ENCODE measurements at places on chromosomes 4 and X. TPM values are rescaled to one million over a fixed set of nuclear protein-coding genes. Genes with fewer than 3 reads are reported as not detected.

PPP1R3F gene
- total RNA-seq, result 10.8 TPM

FAT4 gene
- 0.18 TPM for total RNA-seq

FMR1NB gene
- total RNA-seq, result not detected

MAGEA12 gene
- not detected for total RNA-seq

SMIM20 gene
- total RNA-seq, result 11.0 TPM

SPACA5B gene
- total RNA-seq, result not detected

- no peak for DNase-seq
- no peak overlapping the region for H3K4me3 ChIP-seq
- no peaks in the 10 kb centered on the region for H3K4me1 ChIP-seq
- no peaks in the 10 kb centered on the region for H3K27me3 ChIP-seq
- H3K36me3 ChIP-seq, result no peaks in the 10 kb centered on the region
Observed at GRCh38 chr4:79759793-79760192, 313.2 kb downstream of the ANTXR2 start.

GRCh38 chrX:13689741-13690211 is 848 bp downstream of the RAB9A start:
- peaks cover 28% of the 10 kb centered on the region for H3K4me1 ChIP-seq
- peak overlapping the region; percentile 89 for H3K4me3 ChIP-seq
- peak overlapping the region; percentile 88 for H3K27ac ChIP-seq
- H3K27me3 ChIP-seq, result no peaks in the 10 kb centered on the region
- no peaks in the 10 kb centered on the region for H3K36me3 ChIP-seq
- DNase-seq, result no peak

- no peak for DNase-seq
- H3K4me3 ChIP-seq, result no peak overlapping the region
- H3K4me1 ChIP-seq, result no peaks in the 10 kb centered on the region
- no peak overlapping the region for H3K27ac ChIP-seq
- H3K27me3 ChIP-seq, result no peaks in the 10 kb centered on the region
Observed at GRCh38 chr4:186516287-186516686, 39.1 kb downstream of the MTNR1A start.

DNA sequence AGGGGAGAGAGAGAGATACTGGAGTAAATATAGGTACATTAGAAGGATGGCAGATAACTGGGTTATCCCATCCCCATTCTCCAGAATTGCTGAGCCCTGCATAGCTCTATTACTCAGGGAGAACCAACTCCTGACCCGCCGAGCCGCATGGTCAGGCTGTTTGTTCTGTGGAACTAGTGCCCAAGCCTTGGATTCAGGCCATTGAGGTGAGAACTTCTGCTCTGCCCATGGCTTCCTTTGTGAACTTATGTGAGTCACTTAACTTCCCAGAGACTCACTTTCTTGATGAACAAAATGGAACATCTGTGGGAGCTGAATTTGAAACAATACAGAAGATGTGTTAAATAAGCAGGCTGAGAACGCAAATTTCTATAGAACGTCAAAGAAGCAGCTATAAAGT is 54.2 kb downstream of the SPATA18 start:
- peaks cover 9% of the 10 kb centered on the region for H3K27me3 ChIP-seq
- no peak for DNase-seq
- H3K4me3 ChIP-seq, result no peak overlapping the region
- H3K27ac ChIP-seq, result no peak overlapping the region
- no peaks in the 10 kb centered on the region for H3K4me1 ChIP-seq
- H3K36me3 ChIP-seq, result no peaks in the 10 kb centered on the region

- DNase-seq, result no peak
- no peaks in the 10 kb centered on the region for H3K36me3 ChIP-seq
- H3K27me3 ChIP-seq, result no peaks in the 10 kb centered on the region
- H3K4me1 ChIP-seq, result no peaks in the 10 kb centered on the region
- H3K27ac ChIP-seq, result no peak overlapping the region
- H3K4me3 ChIP-seq, result no peak overlapping the region
Observed at GRCh38 chr4:125849869-125850268, 535.1 kb downstream of the FAT4 start.

- H3K4me3 ChIP-seq, result no peak overlapping the region
- H3K36me3 ChIP-seq, result peaks cover 3% of the 10 kb centered on the region
- H3K27ac ChIP-seq, result no peak overlapping the region
- H3K4me1 ChIP-seq, result no peaks in the 10 kb centered on the region
- peaks cover 5% of the 10 kb centered on the region for H3K27me3 ChIP-seq
- no peak for DNase-seq
Observed at GRCh38 chrX:418927-419729, 32.4 kb upstream of the PPP2R3B start.

DNA sequence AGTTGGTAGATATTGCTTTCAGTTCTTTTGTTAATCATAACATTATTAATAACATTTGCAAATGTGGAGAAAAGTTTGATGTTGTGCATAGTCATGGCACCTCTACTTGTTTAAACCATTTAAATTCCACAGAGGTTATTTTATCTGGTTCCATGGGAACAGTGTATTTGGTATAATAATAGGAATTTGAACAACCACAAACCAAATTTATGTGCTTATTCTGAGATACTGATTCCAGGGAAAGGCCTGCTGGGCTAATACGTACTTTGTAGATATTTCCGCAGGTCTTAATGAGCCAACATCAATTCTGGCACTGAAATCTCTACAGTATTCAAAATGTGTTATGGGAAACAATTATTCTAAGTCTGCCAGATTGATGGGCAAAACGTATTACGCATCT is 319.0 kb downstream of the DKK2 start:
- no peak for DNase-seq
- H3K4me3 ChIP-seq, result no peak overlapping the region
- H3K4me1 ChIP-seq, result no peaks in the 10 kb centered on the region
- no peak overlapping the region for H3K27ac ChIP-seq
- no peaks in the 10 kb centered on the region for H3K36me3 ChIP-seq

DNA sequence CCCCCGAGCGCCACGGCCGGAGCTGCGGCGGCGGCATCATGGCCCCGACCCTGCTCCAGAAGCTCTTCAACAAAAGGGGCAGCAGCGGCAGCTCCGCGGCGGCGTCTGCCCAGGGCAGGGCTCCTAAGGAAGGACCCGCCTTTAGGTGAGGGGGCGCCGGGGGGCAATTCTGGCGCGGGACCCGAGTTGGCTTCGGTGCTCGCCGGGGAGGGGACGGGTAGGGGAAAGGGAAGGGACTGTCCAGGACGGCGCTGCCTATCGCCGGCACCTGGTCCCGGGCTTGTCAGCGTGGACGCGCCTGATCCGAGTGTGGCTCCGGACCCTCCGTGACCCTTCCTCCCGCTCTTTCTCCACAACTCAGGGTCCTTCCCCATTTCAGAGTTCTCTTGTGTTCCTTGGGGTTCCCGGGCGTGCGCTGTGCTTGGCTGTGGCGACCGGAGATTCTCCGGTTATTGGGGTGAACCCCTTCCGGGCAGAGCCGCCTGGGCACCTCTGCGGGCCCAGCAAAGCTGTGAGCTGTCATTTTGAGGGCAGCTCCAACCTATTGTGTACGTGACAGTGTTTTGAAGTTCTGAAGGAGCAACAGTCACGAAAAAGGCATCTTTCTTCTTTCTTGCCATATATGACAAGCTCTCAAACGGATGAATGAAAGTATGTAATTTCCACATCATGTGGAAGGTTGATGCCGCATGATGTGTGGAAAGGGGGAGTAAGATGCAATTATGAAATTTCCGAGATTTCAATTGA is 522 bp downstream of the FNIP2 start:
- DNase-seq, result peak; percentile 29
- peaks cover 20% of the 10 kb centered on the region for H3K4me1 ChIP-seq
- H3K27ac ChIP-seq, result peak overlapping the region; percentile 96
- H3K4me3 ChIP-seq, result peak overlapping the region; percentile 98
- H3K36me3 ChIP-seq, result no peaks in the 10 kb centered on the region

DNA sequence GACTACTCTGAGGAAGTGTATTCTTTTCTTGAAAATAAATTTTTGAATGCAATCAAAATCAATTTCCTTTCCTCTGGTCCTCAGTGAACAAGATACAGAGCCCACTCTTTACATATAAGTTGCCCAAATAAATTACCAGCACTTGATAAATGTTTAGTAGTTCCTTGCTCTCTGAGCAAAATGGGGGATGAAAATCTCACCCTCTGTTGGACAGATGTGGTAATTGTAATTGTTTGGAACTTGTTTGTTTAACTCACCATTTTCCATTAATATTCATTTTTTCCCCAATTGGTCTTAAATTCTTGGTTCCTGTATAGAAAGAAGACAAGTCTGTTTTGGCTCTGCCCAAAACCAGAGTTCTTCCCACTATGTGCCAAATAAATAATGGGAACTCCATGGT is 146.3 kb downstream of the LDB2 start:
- no peaks in the 10 kb centered on the region for H3K36me3 ChIP-seq
- H3K4me3 ChIP-seq, result no peak overlapping the region
- H3K27ac ChIP-seq, result no peak overlapping the region

DNA sequence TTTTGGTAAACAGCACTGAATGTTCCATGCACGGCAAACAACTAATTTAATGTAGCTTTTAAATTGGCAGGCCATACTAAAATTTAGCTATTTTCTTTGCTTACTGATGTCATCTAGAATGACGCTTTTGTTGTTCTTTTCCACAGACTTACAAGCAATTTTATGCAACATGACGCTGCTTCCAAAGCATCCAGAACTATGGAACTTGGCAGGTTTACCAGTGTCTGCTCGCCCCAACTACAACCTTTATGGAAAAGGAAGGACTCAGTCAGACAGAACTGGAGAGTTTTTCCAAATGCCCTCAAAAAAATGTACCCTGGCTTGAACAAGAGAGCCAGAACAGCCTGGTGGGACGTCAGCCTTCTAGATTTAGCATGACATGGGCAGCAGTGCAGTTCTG is 58.7 kb downstream of the ANOS1 start:
- H3K27me3 ChIP-seq, result no peaks in the 10 kb centered on the region
- DNase-seq, result no peak
- no peak overlapping the region for H3K27ac ChIP-seq
- no peaks in the 10 kb centered on the region for H3K4me1 ChIP-seq
- no peak overlapping the region for H3K4me3 ChIP-seq

GRCh38 chr4:121379276-121379675 is 1.5 kb downstream of the QRFPR start:
- H3K4me3 ChIP-seq, result no peak overlapping the region
- H3K36me3 ChIP-seq, result peaks cover 9% of the 10 kb centered on the region
- peaks cover 87% of the 10 kb centered on the region for H3K27me3 ChIP-seq
- no peak overlapping the region for H3K27ac ChIP-seq
- H3K4me1 ChIP-seq, result peaks cover 15% of the 10 kb centered on the region

DNA sequence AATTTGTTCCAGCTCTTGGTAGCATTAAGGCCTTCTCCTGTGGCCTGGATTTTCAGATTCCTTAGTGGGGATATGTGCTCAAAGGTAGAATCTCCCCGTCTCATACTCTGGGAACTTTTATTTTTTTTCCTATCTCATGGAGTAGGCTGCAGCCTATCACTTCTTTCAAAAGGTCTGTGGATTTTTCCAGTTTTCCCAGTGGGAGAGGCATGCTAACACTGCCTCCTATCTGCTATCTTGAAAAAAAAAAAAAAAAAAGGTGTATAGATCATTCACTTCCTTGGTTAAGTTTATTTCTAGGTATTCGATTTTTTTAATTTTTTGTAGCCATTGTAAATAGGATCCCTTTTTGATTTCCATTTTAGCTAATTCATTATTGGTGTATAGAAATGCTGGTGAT is 67.1 kb downstream of the IL15 start:
- H3K4me1 ChIP-seq, result peaks cover 4% of the 10 kb centered on the region
- H3K27ac ChIP-seq, result no peak overlapping the region
- DNase-seq, result no peak

DNA sequence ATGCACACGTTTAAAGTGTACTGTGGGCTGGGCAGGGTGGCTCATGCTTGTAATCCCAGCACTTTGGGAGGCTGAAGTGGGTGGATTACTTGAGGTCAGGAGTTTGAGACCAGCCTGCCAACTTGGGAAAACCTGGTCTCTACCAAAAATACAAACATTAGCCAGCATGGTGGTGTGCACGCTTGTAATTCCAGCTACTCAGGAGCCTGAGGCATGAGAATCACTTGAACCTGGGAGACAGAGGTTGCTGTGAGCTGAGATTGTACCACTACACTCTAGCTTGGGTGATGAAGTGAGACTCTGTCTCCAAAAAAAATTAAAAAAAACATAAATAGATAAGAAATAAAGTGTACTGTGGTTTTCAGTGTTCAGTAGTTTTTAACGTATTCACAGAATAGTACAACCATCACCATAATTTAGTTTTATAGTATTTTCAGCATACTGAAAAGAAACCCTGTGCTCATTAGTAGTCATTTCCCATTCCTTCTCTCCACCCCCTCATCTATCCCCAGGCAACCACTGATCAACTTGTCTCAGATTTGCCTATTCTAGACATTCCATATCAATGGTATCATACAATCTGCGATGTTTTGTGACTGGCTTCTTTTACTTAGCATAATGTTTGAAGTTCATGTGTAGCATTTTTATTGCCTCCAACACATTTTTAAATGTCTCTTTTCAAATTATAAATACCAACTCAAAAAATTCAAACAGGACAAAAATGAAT is 19.1 kb downstream of the SLAIN2 start:
- H3K4me3 ChIP-seq, result no peak overlapping the region
- H3K27ac ChIP-seq, result peak overlapping the region; percentile 89
- DNase-seq, result no peak
- no peaks in the 10 kb centered on the region for H3K27me3 ChIP-seq
- H3K4me1 ChIP-seq, result peaks cover 14% of the 10 kb centered on the region

DNA sequence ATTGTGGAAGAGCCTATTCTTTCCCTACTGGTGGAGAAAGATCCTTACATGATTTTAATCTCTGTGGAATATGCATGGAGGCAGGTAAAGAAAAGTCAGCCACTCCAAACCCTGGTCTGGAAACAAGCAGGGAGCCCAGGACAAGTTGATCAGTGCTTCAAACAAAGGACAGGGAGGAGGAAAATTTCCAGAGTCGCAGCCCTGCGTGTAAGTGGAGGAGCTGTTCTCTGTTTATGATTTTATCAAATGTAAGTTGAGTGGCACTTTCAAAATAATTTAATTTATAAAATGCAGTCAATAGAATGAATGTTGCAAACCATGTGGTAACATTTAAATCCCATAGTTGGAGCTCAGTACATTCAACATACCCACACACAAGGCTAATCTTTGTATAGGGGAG is 57.0 kb downstream of the SLC34A2 start:
- no peaks in the 10 kb centered on the region for H3K27me3 ChIP-seq
- peaks cover 2% of the 10 kb centered on the region for H3K36me3 ChIP-seq
- no peak for DNase-seq
- H3K4me1 ChIP-seq, result no peaks in the 10 kb centered on the region

GRCh38 chr4:82864336-82864979 is 26.5 kb downstream of the SEC31A start:
- H3K4me3 ChIP-seq, result peak overlapping the region; percentile 19
- no peak for DNase-seq
- peak overlapping the region; percentile 88 for H3K27ac ChIP-seq
- H3K36me3 ChIP-seq, result peaks cover 12% of the 10 kb centered on the region

GRCh38 chr4:13527981-13528820 is 16.1 kb downstream of the NKX3-2 start:
- H3K36me3 ChIP-seq, result no peaks in the 10 kb centered on the region
- H3K4me3 ChIP-seq, result peak overlapping the region; percentile 58

GRCh38 chr4:108920395-108921087 is 157.7 kb upstream of the ETNPPL start:
- H3K4me1 ChIP-seq, result peaks cover 2% of the 10 kb centered on the region
- H3K27ac ChIP-seq, result no peak overlapping the region
- no peak overlapping the region for H3K4me3 ChIP-seq
- H3K36me3 ChIP-seq, result no peaks in the 10 kb centered on the region
- peaks cover 16% of the 10 kb centered on the region for H3K27me3 ChIP-seq
- no peak for DNase-seq

All from T-helper 17 cell (primary cell).